ENCODE measurements at places on chromosomes 7 and 10.

GRCh38 chr7:101912716-101913110 lies 95.3 kb downstream of the CUX1 start:
- DNase-seq: no peak

DNA sequence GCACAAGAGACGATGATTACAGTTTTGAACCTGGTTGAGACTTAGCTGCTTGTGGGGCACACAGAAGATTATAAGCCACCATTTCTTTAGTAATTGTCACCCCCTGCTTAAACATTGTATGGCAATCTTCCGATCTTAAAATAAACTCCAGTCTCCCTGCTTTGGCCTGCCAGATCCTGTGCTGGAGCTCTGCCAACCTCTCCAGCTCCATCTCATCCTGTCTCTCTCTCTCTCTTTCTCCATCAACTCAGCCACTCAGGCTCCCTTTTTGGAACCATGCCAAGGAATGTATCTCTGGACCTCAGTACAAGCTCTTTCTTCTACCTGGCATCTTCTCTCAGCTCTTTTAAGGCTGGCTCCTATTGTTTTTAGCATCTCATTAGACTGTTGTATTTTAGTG lies 1053.2 kb downstream of the REEP3 start:
- no peak for DNase-seq

- no peak for DNase-seq
These were observed 82.9 kb upstream of the ANLN start for GRCh38 chr7:36306722-36307121.

- no peak for DNase-seq
These were observed 68.0 kb downstream of the EXOC4 start for GRCh38 chr7:133320891-133321290.

DNA sequence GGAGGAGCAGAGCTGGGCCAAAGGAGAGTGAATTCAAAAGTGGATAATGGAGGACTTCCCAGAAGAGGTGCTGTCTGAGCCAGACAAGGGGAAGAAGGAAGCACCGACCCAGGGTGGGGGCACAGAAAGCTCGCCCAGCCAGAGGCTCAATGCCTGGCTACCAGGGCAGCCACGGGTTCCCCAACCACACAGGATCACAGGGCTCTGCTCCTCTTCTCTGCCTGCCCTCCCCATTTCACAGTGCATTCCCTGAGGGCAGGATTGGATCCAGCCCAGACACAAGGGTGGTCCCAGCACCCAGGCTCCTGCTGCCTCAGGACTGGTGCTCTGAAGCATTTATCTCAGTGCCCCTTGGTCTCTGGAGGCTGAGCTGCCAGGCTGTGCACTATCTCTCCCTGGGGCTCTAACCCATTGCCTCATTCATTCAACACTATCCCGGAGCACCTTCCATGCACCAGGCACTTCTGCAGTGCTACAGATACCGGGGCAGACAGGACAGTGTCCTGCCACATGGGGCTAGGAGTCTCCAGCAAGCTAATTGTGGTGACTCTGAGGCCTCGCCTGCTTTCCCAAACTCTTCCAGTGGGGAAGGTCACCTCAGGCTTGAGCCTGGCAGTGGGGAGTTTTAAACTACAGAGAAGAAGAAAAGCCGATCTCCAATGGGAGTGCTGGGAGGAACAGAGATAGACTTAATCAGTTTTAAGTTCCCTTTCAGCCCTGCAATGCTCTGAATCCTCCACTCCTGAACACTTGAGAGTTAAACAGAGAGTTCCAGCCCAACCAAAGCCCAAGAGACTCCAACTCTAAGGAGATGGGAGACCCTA lies 201.8 kb upstream of the ZMIZ1 start:
- DNase-seq: no peak

DNA sequence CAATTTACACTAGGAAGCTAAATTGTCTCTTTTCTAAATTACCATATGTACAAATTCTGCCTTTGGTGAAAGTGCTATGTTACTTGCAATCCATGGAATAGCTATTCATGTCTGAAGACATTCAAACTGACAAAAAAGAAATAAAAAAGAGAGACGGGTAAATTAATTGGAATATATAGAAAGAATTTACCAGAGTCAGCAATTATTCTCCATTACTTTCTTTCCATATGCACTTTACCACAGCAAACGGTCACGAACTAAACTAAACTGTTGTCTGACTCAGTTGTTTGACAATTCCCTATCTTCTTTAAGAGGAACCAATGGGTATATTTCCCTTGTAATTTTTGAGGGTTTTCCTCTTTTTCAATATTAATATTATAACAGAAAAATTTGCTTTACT lies 85.7 kb downstream of the HOXA1 start:
- no peak for DNase-seq

GRCh38 chr10:3892440-3893425 lies 107.7 kb upstream of the KLF6 start:
- DNase-seq: no peak

- no peak for DNase-seq
These were observed 24.1 kb downstream of the GRIFIN start for GRCh38 chr7:2452074-2452507.

GRCh38 chr7:152674860-152675758 lies 832 bp downstream of the XRCC2 start:
- DNase-seq: peak; percentile 18

DNA sequence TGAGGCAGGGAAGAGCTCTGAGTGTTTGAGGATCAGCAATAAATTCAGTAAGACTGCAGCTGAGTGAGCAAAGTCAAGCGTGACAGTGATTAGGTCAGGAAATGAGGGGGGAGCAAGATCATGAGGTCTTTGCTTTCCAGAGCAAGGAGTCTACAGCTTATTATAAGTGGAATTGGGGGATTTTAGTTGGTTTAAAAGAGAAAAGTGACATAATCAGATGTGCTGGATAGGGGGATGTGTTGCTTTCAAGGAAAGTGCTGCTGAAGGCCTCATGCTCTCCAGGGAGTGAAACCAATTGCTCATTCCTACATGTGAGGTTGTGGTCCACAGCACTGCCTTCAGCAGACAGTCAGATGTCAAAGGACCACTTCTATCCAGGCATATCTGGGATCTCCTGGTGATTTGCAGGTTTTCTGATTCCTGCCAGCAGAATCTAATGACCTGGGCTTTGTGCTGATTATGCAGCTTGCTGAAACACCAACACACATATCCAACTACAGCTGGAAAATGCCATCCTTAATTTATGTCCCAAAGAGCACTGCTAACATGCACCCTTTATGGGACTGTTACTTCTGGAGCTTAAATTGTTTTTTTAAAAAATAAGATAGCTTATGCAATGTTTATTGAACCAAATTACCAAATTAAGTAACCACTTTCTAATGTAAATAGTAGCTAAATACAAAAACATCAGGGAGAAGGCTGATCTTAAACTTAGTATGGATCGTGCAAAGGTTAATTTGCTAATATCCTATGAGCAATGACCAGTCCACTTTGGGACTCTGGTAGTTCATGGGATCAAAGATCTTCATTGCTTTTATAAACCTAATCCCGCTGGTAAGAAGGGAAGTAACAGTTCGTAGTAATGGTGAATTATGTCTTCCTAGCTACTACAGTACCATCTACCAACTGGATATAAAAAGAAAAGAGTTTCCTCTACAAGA lies 607.6 kb downstream of the KCNMA1 start:
- DNase-seq: no peak

GRCh38 chr7:152735443-152736004 lies 24.0 kb upstream of the ACTR3B start:
- DNase-seq: no peak

DNA sequence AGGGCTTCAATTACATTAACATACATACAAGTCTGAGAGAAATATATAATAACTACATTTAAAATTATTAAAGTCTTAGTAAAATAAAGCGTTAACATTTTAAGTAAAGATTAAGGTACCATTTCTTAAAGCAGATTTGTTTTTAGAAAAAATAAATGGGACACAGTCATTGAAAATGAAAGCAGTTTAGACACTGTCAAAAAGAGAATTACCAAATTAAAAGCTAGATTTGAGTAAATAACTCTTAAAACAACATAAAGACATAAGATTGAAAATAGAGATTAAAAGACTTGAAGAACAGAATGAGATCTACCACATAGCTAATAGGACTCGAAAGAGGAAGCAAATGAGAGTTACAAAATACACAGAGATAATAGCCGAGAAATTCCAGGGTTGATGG lies 562.2 kb upstream of the FOXK1 start:
- DNase-seq: no peak

DNA sequence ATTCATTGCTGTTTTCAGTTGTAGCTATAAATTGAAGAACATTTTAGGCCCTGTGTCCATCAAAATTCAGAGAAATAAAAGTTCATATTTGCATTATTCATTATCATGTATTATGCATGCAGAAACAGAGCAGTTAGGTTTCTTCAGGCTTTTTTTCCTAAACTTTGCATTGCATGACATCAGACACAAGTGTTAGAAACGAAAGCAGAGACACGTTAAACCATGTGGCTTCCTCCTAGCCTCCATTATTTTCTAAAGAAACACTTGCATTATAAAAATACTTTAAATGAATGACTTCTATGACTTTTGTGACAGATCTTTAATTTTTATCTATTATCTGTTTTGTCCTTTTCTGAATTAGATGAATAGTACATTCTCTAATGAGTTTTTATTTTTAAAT lies 8.8 kb upstream of the EBLN1 start:
- DNase-seq: no peak

- DNase-seq: no peak
These were observed 4.4 kb downstream of the MEOX2 start for GRCh38 chr7:15682111-15682510.

DNA sequence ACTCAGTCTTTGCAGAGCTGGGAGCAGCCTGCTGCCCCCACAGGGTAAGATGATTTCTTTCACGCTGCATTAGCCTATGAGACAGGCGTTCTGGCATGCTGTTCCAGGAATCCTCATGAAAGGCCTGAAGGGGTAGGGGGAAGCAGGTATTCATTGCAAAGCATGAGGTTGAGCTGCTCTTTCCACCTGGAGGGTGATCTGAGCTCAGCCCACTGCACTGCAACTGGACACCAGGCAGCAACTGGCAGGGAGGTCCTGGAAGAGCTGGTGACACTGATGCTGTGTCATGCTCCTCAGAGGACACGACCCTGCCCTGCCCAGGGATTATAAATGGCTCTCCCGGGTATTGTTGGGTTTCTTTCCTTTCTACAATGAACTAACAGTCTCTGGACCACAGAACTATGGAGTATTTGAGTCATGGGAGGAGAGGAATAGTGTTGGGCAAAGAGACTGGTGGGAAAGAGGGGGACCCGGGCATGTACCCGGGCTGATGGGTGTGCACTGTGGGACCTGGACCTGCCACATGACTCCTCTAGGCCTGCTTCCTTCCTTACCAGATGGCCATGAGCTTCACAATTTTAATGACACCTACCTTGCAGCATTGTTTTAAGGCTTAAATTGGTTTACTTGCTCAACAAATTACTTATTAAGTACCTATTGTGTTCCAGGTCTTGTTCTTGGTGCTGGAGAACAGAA lies 24.3 kb downstream of the SLC25A28 start:
- DNase-seq: no peak

GRCh38 chr7:39910108-39910869 lies 39.8 kb upstream of the CDK13 start:
- no peak for DNase-seq

GRCh38 chr7:127332880-127333279 lies 59.6 kb downstream of the ZNF800 start:
- no peak for DNase-seq

GRCh38 chr7:106234425-106234824 lies 50.4 kb downstream of the NAMPT start:
- DNase-seq: no peak

DNA sequence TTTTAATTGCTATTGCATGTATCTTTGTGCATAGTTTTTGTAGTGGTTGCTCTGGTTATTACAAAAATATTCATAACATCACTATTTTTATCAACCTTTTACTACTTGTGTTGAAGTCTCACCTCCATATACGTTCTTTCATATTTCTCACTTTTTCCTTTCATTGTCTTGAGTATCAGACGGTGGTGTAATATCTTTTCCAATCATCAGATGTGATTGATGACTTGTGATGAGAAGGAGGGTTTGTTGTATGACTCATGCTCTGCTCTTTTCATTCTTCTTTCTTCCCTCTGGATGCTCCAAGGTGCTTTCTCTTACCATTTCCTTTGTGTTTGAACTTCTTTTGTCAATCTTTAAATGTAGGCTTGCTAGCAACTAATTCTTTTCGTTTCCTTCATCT lies 310.2 kb downstream of the TNS3 start:
- no peak for DNase-seq

DNA sequence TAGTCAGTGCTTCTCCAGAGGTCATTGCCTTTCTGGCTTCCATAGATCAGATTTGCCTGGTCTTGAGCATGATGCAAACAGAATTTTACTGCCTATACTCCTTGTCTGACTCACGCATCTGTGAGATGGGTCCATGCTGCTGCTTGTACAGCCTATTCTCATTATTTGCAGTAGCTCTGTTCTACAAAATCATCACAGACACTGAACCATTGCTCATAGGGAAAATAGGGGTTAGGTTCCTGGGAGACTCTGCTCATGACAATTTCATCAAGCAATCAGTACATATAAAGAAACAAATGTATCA lies 7.4 kb upstream of the CREB3L2 start:
- no peak for DNase-seq

DNA sequence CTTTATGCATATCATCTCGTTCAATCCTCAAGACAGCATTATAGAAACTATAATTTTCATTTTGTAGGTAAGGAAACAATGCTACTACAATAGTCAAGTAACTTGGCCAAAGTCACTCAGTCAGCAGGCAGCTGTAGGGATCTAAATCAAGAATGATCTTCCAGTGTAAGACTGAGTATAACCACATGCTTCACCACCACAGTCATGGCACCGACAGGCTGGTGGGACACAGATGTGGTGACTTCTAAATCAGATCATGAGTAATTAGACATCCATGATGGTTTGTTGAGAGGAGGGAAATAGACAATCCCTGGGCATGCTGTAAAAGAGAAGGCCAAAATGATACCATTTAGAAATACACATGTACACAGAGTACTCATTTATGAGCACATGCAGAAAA lies 84.1 kb upstream of the ASAH2 start:
- DNase-seq: no peak

DNA sequence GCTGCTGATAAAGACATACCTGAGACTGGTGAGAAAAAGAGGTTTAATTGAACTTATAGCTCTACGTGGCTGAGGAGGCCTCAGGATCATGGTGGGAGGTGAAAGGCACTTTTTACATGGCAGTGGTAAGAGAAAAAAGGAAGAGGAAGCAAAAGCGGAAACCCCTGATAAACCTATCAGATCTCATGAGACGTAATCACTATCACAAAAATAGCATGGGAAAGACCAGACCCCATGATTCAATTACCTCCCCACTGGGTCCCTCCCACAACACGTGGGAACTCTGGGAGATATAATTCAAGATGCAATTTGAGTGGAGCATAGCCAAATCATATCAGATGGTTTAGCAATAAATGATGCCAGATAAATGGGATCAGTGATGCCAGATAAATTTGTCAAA lies 892.0 kb upstream of the CELF2 start:
- DNase-seq: no peak
